ENCODE measurements at places on chromosomes 4 and X.

DNA sequence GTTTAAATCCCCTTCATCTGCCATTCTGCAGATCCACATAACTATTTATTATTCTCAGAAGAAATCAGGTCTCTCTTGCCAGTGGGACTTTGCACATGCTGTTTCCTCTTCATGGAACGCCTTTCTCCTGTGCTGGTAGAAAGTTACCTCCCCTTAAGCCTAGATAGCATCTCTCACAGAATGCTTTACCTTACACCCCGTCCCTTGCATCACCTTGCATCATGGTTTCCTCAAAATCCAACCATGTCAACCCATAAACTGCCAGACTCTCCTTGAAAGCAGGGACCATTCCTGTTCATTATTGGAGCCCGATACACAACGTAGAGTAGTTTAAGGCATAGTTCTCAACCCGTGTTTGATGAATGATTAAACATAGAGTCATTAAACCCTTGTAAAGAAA lies 396.2 kb upstream of the F9 start:
- no peak for DNase-seq

DNA sequence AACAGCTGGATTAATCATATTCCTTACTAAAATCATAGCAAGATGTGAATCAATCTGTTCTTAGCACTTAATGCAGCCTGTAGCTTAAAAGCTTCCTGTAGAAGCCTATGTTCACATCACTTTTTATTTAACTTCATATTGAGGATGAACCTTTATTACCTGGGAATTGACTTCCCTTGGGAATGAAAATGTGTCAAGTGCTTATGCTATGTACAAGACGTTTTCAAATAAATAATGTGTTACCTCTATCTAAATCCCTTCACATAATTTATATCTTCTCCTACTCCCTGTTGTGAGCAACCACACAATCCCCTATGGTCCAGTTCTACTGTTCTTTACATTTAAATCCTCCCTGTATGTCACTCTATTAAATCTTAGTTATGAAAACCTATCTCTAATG lies 633.1 kb downstream of the FSTL5 start:
- no peak for DNase-seq

GRCh38 chr4:14985161-14985560 lies 17.1 kb upstream of the CPEB2 start:
- DNase-seq, result no peak

GRCh38 chrX:150848914-150849365 lies 49.5 kb downstream of the CD99L2 start:
- DNase-seq, result no peak

GRCh38 chr4:58272311-58272710 lies 1162.1 kb upstream of the IGFBP7 start:
- DNase-seq, result no peak

DNA sequence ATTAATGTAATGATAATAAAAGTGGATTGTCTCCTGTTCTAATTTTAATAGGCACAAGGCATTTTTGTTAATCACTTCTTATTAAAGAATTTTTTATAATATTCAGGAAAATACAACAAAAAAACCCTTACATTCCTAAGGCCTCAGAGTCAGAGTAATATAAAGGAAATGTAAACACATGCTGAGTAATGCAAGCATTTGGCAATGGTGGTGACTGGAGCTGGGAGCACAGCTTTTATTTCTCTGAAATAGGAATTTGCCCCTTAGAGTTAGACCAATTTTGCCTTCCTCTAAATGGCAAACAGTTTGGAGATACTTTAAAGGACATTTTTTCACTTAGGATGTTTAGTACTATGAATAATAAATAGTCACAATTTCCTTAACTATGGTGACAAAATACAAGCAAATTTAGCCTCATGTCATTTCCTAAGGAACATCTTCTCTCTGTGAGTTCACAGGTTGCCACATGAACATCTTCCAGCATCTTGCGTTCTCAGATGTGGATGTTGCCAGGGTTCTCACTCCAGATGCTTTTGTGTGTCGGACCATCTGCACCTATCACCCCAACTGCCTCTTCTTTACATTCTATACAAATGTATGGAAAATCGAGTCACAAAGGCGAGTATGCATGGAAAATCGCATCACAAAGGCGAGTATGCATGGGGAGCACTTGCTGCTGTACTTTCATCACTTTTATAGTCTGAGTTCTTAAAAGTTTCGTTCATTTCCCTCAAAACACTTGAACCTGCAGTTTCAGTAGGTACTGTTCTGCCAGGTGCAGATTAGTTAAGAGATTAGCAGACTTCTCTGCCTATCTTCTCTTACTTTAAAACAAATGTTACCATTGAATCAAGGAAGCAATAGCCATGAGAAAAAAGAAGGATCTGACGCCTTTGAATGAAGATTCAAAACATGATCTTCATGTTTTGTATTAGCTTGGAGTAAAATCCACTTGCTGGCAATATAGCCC lies 15.9 kb upstream of the F11 start:
- DNase-seq, result no peak

- no peak for DNase-seq
Measured at GRCh38 chrX:151737494-151737893, 2.9 kb downstream of the CNGA2 start.
